ENCODE measurements at places on chromosomes 6 and 20.

- DNase-seq: no peak
Measured at GRCh38 chr6:32785781-32786533, 22.6 kb upstream of the HLA-DQB2 start.

- DNase-seq: no peak
Measured at GRCh38 chr6:50993941-50994720, 175.5 kb downstream of the TFAP2B start.

GRCh38 chr6:80676386-80676785 lies 569.9 kb downstream of the BCKDHB start:
- DNase-seq: no peak

DNA sequence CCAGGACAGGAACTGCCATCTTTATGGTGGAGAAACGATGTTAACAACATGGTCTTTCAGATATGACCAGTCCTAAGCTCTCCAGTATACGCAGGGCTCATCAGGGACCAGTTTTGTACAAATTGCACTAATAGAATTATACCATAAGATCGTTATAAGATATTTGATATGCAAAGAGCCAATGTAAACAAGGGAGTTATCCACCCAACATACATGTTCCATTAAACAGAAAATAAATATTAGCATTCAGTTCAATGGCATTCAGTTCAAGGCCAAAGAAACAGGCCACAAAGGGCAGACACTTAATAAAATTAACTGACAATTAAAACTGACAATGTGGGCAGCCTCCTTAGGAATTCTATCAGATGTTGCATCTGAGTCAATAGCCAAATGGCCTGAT lies 2.6 kb downstream of the GFOD1 start:
- DNase-seq: no peak

DNA sequence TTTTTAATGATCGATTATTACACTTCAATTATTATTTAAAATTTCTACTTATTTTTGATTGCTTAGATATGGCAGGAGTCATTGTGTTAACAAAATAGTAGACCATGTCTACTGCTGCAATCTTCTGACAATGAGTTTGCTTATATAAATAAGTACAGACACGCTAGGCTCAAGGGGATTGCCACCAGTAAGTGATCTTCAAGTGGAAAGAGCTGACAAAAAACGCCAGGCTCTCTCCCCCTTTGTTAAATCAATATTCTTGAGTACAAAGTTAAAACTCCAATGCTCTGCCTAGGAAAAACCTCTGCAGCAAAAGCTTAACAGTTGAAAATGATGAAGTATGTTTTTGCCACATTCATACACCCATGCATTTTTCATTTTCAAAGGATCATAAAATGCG lies 738.1 kb downstream of the HDGFL1 start:
- DNase-seq: no peak

GRCh38 chr20:22504829-22505377 lies 79.5 kb downstream of the FOXA2 start:
- DNase-seq: no peak

GRCh38 chr20:42553374-42553773 lies 636.3 kb downstream of the PTPRT start:
- no peak for DNase-seq

DNA sequence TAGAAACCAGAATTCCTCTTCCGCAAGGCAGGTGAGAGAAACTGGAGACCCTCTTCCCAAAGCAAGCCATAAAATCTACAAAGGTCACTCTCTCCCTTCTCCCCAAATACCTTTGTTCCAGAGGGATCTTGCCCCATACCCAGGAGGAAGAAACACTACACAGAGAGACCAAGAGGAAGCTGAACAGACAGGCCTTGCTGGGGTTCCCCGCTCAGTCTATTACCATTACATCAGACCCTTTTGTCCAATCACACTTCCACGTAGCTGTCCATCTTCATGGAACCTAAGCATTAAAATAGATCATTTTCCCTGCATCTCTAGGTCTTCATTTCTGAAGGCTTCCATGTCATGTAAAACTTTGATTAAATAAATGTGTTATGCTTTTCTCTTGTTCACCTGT lies 32.1 kb downstream of the METTL24 start:
- no peak for DNase-seq

DNA sequence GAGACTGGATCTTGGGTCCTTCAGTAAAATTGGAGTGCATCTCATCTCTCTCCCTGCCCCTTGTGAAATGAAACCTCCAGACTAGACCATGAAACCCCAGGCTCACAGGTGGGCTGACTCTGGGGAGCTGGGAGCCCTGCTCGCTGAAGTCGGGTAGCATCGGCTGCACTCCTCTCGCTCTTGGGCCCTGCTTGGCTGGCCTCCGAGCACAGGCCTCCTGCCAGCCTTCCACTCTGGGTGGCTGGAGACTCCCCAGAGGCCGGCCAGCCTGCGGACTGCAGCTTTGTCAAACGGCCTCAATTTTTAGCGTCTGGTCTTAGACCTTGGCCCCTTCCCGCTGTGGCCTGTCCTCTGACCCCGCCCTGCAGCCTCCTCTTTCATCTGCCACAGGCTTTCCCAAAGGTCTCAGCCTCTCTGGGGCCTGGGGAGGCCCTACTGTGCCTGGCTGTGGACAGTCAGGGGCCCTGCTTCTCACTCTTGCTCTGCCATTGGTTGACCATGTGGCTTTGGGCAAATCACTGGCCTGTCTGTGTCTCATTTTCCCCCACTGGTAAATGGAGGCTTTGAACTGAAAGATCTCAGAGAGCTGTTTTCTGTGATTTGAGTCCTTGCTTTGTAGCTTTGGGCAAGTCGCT lies 45.1 kb downstream of the SRC start:
- DNase-seq: no peak

- DNase-seq: no peak
Measured at GRCh38 chr6:15495375-15495901, 167.4 kb downstream of the DTNBP1 start.

GRCh38 chr20:23079016-23079351 lies 7.1 kb downstream of the CD93 start:
- no peak for DNase-seq

GRCh38 chr20:7406671-7407070 lies 533.6 kb downstream of the HAO1 start:
- DNase-seq: no peak

GRCh38 chr20:59774921-59775686 lies 158.3 kb downstream of the SYCP2 start:
- no peak for DNase-seq

- DNase-seq: no peak
Measured at GRCh38 chr6:39898625-39899024, 35.6 kb downstream of the MOCS1 start.

DNA sequence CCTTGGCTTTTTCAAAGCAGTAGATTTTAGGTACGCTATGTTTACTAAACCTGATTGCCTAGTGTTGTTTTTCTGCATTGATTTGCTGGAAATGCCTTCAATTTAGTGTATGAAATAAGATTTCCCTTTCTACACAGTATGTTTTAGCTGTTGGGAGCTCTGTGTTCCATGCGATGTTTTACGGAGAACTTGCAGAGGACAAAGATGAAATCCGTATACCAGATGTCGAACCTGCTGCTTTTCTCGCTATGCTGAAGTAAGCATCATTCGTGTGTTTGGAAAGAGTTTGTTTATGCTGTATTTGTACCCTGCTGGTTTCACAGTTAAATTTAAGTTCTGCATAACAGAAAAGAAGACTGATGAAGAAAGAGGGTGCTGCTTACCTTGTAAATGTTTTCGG lies 1.9 kb downstream of the BTBD3 start:
- no peak for DNase-seq

DNA sequence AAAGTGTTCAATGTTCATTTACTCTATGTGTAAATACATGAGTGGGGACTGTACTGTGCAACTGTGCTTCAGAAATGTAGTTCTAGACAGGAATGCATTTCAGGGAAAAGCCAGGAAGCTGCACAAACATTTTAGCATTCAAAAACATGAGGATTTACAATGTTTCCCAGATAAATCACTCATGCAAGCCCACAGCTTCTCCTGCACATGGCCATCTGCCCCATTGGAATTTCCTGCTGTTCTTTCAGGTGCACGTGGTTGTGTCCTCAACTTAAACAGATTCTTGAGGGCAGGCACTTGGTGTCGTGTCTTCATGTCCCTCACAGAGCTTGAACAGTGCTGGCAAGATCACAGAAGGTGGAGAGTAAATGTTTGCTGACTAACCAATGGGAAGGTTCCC lies 101.5 kb downstream of the UNC5CL start:
- DNase-seq: no peak

- no peak for DNase-seq
Measured at GRCh38 chr6:5677219-5678000, 329.3 kb downstream of the NRN1 start.

Measured in activated CD8-positive, alpha-beta memory T cell treated with anti-CD3 and anti-CD28 coated beads for 4 hours (primary cell).